ENCODE measurements at places on chromosomes 11 and 22.

- DNase-seq: no peak
These were observed 19.2 kb downstream of the SLC22A6 start for GRCh38 chr11:62965574-62965973.

DNA sequence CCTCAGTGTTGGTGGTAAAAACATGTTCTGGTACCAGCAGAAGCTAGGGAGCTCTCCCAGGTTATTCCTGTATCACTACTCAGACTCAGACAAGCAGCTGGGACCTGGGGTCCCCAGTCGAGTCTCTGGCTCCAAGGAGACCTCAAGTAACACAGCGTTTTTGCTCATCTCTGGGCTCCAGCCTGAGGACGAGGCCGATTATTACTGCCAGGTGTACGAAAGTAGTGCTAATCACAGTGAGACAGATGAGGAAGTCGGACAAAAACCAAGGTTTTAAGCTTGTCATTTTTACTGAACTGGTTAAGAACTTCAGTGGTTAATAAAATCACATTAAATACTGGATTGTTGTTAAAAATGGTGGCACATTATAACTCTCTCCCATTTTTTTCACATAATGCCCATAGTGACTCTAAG is 42.6 kb upstream of the VPREB1 start:
- no peak for DNase-seq

GRCh38 chr11:10197091-10197490 is 96.9 kb downstream of the SBF2 start:
- DNase-seq: no peak

DNA sequence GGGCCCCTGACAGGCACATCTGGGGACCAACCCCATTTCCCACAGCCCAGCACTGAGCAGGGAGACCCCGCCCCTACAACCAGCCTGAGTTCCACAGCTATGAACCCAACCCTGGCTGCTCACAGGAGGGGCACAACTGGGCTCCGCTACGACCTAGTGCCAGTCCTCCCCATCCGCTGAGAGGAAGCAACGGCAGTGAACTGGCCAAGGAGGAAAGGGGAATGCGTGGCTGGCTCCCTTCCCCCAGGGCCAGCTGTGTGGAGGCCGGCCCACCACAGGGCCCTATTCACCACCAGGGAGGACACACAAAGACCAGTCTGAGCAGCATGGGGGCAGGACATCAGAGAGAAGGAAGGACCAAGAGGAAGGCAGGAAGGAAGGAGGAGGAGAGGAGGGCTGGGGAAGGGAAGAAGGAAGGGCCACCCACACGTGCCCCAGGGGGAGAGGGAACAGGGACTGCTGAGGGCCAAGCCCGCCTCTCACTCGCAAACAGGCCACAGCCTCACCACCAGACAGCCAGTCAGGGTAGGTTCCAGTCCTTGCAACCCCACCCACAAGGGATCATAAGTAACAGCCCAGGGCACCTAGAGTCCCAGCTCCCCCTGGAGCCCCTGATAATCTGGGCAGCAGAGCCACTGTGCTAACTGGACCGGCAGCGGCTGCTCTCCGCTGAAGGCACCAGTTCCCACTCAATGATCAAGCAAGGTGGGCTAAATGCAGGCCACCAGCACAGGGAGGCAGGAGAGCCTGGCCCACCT is 8.5 kb upstream of the GAL3ST1 start:
- DNase-seq: no peak

DNA sequence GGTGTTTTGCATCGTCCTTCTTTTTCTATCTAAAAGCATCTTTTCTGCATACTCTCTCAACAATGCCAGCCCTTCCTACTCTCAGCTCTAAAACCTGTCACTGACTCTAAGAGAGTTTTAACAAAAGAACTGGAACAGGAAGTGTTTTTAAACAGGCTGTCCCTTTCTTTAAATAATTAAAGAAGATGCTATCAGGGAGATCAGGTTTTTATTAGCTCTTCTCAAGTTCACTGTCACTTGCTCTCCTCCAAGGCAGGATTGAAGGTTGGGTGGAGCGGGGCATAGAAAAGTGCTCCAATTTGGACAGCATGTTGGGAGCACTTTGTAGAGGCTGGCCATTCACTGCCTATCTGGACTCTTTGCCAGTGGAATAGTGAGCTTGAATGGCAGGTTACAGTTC is 56.4 kb upstream of the BARX2 start:
- no peak for DNase-seq

DNA sequence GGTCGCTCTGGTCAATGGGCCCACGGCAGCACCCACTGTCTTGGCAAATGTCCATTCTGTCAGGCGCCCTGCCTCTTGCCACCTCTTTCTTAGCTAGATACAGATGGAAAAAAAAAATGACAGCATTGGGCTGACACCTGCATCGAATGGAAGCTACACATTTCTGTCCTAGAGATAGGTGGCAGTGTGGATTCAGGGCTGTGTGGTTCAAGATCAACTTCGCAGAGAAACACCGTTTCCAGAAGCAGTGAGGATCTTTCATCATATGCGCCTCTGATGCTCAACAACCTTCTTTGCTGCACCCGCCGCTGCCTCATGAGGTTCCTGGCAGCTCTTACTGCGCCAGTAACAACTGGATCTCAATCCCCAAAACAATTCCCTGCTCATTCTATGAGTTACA is 236.3 kb downstream of the KIRREL3 start:
- no peak for DNase-seq

- no peak for DNase-seq
These were observed 261.7 kb downstream of the TENM4 start for GRCh38 chr11:79179087-79179486.

DNA sequence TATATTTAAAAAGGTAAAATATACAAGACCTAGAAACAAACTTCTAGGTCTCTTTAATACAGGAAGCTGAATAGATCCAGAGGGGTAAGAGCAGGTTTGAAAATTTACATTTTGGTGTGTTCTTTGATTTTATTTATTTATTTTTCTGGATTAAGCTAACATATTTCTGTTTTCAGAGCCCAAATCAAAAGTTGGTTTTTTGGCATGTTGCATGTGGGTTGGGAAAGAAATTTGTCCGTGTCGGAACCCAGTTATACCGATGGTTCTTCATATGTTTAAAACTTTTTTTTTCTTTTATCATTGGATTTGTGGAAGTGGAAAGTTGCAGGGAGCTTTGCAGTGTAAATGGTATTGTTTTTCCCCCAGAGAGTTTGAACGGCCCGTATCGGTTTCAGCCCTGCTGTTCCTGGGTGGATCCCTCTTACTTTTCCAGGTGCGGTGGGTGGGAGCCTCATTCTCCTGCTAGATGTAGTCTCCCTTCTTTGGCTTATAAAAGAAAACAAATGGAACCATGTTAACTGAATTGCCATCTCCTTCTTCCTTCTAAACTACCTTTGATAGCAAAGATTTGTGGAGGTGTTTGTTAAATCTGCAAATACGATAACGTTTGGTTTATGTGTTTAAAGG is 746 bp downstream of the CTNND1 start:
- DNase-seq: no peak

- DNase-seq: no peak
These were observed 42.2 kb downstream of the BUD13 start for GRCh38 chr11:116730601-116731000.

DNA sequence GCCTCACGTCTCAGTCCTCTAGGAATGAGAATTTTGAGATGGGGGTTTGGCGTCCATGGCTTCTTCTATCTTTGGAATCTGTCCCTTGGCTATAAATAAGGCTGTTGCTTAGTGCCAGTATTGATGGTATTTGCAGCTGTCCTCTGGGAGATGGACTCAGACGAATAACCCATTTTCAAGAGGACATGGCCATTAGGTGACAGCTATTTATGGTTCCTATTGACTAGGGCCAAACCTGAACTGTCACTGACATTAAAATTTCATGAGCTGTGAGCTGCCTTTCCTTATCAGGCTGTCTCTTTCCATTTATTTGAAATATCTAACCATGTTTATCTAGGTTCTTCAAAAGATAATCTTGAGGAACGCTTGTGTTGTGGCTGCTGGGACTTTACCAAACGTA is 92.7 kb downstream of the NAV2 start:
- DNase-seq: no peak
